ENCODE measurements at places on chromosomes 1 and 21.

DNA sequence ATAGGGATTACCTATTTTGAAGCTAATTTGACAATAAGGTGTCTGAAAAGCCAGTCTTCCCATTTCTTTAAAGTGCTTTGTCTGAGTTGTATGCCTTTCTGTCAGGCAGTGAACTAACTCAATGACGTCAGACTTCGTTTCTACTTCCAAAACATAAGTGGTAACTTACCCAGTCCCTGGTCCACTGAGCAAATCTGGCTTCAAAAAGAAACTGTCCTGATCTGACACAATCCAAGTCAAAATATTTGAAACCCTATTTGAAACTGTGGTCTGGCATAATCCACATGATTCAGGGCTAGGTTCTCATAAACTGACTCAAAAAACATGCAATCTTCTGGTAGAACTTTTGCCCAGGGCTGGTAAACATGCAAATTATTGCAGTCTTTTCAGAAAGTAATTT lies 34.0 kb downstream of the DIRAS3 start:
- DNase-seq, result no peak

- DNase-seq, result peak; percentile 98
These were observed 733 bp upstream of the ZBTB7B start for GRCh38 chr1:155001675-155002463.

- no peak for DNase-seq
These were observed 47.4 kb downstream of the ALG6 start for GRCh38 chr1:63414691-63415365.

- no peak for DNase-seq
These were observed 45.8 kb downstream of the SIM2 start for GRCh38 chr21:36744560-36745231.

GRCh38 chr21:45880097-45881068 lies 101.2 kb upstream of the COL6A1 start:
- peak; percentile 44 for DNase-seq

GRCh38 chr1:59952065-59952464 lies 25.5 kb upstream of the CYP2J2 start:
- no peak for DNase-seq

All from stimulated activated CD8-positive, alpha-beta memory T cell treated with anti-CD3 and anti-CD28 coated beads, Interleukin-15, amount 100 ng/mL, for 48 hours (primary cell).